ENCODE measurements at places on chromosomes 11 and 22.

GRCh38 chr11:13091804-13092203 lies 82.7 kb downstream of the RASSF10 start:
- no peak for DNase-seq

GRCh38 chr11:21582791-21583190 lies 610.1 kb upstream of the ANO5 start:
- DNase-seq, result no peak

GRCh38 chr22:36588285-36588684 lies 59.3 kb upstream of the EIF3D start:
- no peak for DNase-seq

- DNase-seq, result no peak
These were observed 8.2 kb downstream of the UPB1 start for GRCh38 chr22:24503137-24503842.

GRCh38 chr11:6315811-6316425 lies 4.4 kb downstream of the CAVIN3 start:
- peak; percentile 35 for DNase-seq

GRCh38 chr11:44950625-44951476 lies at the start of gene TP53I11:
Gene TP53I11 (minus strand): TSS chr11:44950883. CDS start chr11:44938335, 12,548 bp downstream.
- peak; percentile 30 for DNase-seq

- DNase-seq, result no peak
These were observed 100.0 kb upstream of the NNMT start for GRCh38 chr11:114195981-114196731.
